ENCODE measurements at places on chromosomes 4 and X.

- DNase-seq = no peak
Measured at GRCh38 chr4:97938141-97938540, 205.1 kb downstream of the STPG2 start.

DNA sequence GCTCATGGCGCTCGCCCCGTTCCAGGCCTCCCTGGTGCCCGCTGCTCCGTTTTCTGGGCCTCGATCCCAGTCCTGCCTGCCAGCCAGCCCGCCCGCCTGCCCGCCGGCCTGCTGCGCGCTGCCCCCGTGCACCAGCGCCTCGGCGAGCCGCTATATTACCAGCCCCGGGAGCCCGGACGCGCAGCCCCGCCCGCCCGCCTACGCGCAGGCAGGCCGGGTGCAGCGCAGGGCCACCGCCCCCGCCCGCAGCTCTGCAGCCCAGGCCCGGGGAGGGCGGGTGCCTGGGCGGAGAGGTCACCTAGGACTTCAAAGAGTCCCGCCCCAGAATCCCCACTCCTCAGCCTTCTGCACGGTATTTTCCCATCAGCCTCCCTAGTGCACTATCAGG is at the start of gene MAOB:
Gene MAOB (minus strand): TSS at position 157 of the 388 bp plus-strand sequence. CDS start 151 bp downstream, at position 6.
- DNase-seq = peak; percentile 12

- no peak for DNase-seq
Measured at GRCh38 chr4:2617955-2618354, 81.5 kb downstream of the FAM193A start.

DNA sequence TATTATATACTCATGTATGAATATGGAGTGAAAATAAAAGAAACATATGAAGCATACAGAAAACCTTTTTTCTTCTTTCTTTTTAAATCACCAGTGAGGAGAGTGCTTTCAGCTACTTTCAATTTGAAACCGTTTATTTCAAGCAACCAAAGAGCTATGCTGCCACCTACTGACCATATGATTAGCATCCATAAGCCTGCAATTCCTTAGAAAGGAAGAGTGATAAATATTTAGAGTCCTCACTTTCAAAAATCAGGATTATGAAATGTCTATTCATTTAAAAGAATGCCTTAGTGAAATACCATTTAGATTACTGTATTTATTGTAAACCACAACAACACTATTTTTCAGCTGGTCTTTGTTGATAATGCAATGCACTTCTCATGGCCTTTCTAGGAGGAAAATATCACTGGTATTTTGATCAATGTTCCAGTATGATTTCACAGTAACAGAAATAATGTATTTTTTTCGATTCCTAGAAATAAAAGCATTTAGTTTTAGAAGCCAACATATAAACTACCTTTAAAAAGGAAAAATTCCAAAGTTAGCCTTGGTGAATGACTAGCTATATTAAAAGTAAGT is 667.6 kb downstream of the PCDH18 start:
- peak; percentile 69 for DNase-seq

DNA sequence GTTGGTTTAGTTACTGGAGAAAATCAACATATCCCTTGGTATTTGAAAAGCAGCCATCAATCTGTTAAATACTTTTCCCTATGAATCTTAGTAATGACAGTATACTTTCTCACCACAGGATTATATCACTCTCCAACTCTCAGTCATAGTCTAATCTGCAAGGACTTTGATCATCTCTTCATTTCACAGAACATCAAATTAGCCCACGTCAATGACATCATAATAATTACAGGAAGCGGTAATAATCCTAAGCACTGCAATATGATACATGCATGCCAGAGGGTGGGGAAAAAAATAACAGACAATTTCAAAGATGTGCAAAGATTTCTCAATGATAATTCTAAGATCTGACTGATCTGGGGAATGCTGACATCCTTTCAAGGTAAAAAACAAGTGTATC is 404.1 kb downstream of the GPM6A start:
- no peak for DNase-seq

DNA sequence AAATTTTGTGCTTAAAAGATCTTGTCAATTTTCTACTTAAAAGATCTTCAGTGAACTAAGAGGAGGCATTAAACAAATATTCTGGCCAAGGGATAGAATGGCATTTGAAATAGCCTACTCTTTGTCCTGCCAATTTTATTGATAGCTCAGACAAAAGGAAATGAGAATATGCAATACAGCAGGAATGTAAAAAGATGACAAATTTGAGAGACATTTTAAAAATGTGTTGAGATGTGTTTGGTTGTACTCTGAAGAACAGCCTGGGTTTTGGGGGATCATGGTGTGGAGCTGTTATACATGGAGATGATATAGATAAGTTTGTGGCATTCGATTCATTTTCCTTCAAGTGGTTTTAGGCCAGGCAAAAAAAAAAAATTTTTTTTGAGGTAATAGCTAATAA is 11.6 kb upstream of the MAD2L1 start:
- DNase-seq = no peak

DNA sequence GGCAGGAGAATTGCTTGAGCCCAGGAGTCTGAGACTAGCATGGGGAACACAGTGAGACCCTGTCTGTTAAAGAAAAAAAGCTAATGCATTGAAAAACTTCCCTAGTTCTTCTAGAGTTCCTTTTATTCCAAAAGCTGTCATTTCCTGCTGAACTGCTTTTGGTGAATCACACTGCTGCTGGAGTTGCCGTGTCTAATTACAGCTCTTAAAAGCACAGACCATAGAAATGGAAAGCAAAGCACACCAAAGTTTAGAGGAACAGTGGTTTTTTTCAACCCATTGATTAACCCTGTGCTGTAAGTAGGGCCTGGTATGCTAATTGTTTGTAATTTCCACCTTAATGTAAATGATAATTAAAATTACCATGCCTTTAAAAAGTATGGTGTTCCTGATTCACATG is 52.4 kb downstream of the SEPTIN11 start:
- DNase-seq = no peak

DNA sequence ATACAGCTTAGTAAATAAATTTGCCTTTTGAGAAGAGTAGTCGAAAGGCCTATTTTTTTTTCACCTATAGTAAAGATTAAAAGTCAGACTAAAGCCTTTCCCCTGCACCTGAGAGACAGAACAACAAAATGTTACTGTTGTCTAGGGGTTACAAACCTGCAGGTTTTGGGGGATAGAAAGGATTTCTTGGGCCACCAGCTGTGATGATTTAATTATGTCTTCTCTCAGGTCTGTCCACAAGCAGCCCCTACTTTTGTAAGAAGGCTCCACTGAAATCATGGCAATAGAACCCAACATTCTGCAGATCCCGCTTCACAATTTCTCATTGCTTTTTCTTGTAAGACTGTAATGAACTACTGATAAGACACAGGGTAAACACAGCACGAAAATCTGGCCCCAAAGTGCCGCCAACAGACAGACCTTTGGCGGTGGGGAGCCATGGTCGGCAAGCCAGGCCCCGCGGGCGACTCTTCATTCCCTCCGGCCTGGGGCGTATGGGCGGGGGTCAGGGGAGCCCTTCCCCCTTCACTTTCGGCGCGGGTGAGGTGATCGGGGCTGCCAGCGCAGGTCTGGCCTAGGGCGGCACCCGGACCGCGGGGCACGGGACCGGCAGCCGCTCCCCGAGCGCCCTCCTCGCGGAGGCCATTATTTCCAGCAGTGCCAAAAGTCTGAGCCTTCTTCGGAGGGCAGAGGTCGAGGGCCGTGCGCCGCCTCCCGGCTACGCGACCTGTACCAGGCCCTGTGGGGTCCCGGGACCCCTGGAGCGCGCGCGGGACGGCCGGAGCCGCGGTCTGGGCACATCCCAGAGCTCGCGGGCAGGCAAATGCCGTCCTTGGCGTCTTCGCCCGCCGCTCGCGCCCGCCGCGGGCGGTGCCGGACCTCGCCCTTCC is 812 bp upstream of the KDM6A start:
- peak; percentile 36 for DNase-seq

DNA sequence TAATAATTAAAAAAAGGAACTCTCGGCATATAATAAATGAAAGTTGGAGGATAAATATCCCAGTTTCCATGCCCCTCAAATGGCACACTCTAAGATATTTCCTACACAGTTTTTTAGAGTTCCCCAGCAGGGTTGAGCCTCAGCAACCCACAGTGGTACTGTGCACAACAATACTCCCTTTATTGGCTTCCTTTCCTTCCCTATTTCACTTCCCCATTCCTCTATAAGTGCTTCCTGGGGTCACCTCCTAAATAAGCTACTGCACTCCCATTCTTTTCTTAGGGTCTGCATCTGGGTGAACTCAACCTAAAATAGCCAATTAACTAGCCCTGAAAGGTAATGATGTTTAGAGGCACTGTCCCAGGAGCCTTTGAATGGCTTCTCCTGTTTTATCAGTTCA is 76.4 kb upstream of the NHS start:
- DNase-seq = no peak

DNA sequence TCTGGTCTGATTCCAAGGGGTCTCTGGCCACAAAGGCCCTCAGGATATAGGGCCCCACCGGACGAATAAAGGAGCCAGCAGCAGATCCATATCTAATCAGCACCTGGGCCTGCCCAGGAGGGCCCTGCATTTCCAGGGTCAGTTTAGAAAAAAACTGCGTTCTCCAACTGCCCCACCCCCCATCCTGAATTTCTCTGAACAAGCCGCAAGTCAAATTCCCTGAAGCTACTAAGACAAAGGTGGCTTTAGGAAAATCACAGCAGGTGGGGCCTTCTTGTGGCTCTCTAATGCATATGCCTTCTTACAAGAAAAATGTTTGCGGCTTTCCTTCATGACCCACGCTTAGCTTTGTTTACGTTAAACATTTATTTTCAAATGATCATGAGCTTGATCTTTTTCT is 76.6 kb downstream of the MBNL3 start:
- DNase-seq = no peak

GRCh38 chrX:108516184-108516583 is 76.5 kb downstream of the COL4A5 start:
- no peak for DNase-seq

DNA sequence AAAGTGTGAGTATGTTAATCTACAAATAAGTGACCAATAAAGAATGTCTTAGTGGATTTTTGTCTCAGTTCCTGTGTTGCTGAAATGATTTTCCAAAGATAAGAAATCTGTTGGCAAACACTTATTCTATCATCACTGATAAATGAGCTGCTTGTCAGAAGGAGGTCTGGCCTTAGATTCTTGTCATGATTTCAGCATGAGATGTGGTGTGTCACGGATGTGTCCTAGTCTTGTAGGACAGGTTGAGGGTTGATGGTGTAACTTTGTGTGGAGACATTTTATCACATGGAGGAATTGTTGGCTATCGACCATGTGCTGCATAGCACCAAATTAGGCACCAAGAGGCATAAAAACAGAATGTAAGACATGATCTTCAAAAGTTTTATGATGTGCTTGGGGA is 31.8 kb upstream of the LIMCH1 start:
- DNase-seq = no peak

GRCh38 chr4:53890461-53890860 is 173.9 kb downstream of the CHIC2 start:
- no peak for DNase-seq

GRCh38 chr4:160265014-160265413 is 1162.1 kb downstream of the RAPGEF2 start:
- no peak for DNase-seq

GRCh38 chr4:56183344-56183959 is 203.8 kb downstream of the AASDH start:
- DNase-seq = no peak

DNA sequence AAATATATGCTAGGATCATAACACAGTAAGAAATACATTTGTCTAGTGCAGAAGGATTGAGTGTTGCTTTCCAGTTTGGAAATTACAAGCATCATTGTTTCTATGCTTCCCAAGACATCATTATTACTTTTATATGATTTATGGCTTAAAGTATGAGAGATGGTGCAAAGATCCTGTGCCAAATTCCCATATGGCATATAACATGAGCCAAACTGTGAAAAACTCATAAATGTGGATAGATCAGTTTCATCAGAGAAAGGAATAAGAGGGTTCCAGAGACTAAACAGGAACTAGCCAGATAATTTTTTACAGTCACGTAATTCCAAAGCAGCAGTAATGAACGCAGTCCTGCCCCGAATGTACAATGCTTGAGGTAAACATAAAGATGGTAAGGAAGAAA is 126.3 kb downstream of the PRDM5 start:
- no peak for DNase-seq

GRCh38 chr4:159018062-159018629 is 84.7 kb upstream of the RAPGEF2 start:
- no peak for DNase-seq

- DNase-seq = no peak
Measured at GRCh38 chr4:165548702-165549101, 169.9 kb downstream of the CPE start.

GRCh38 chrX:132395026-132395425 is 93.8 kb downstream of the MBNL3 start:
- DNase-seq = no peak

GRCh38 chr4:1009542-1010394 is 1.7 kb upstream of the FGFRL1 start:
- no peak for DNase-seq

DNA sequence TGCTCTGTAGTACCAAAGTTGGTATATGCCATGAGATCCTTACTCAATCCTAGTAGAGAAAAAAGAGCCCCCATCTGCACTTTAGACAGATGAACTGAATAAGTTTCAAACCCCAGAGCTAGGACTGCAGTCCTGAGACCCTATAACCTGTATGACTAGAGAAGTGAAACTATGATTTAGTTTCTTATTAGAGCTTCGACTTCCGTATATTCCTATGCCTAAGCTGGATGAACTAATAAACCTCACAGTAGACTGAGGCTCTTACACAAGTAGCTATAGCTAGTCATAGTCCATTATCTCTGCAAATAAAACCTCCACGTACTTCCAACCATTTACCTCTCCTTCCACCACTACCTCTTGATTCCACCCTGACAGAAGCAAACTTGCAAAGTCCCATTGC is 6.3 kb upstream of the OTUD4 start:
- DNase-seq = no peak

- DNase-seq = no peak
Measured at GRCh38 chr4:112973750-112974251, 75.7 kb upstream of the ANK2 start.

DNA sequence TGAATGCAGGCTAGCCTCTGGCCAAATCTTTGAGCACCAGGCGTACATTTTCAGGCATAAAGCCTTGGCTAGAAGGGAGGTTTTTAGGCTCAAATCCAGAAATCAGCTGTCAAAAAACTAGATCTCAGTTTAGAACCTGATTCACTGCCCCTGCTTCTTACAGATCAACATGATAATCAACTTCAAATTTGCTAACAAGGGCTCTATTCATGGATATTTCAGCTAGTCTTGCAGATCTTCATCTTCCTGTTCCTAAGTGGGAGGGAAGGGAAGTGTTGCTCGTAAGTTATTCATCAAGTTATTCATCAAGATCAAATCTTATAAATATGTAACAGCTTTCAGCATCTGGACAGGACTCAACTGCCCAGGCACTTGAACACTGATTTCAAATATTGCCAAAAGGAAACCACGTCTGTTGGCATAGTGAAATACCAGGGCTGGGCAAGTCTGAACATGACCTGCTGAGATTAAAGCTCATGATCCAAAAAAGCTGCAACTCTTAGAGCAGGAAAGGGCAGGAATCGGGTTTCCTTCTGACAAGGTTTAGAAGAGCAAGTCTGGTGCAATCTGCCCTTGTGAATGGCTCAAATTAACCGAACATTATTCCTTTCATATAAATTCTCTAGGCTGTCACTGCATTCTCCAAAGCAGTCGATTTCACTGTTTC is 200.3 kb downstream of the PDGFC start:
- peak; percentile 16 for DNase-seq

- DNase-seq = no peak
Measured at GRCh38 chr4:117400039-117400835, 314.9 kb upstream of the TRAM1L1 start.
